ENCODE measurements at places on chromosomes 1 and 21.

DNA sequence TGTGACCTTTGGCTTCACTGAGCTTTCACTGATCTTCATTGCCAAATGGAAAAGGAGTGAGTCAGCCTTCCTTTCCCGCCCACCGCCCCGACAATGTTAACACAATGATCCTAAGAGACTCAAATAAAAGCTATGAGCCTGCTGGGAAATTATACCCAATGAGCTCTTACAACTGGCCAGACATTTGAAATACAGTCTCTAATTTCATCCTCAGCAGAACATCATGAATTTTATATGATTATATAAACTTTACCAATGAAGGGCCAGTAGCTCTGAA lies 252.5 kb downstream of the SIPA1L2 start:
- H3K36me3 ChIP-seq = no peaks in the 10 kb centered on the region
- no peak for DNase-seq
- no peak overlapping the region for H3K4me3 ChIP-seq
- H3K4me1 ChIP-seq = no peaks in the 10 kb centered on the region

GRCh38 chr1:108645564-108646184 lies 15.2 kb downstream of the HENMT1 start:
- peak overlapping the region; percentile 69 for H3K4me3 ChIP-seq
- DNase-seq = no peak
- H3K27ac ChIP-seq = peak overlapping the region; percentile 97
- no peaks in the 10 kb centered on the region for H3K27me3 ChIP-seq
- peaks cover 59% of the 10 kb centered on the region for H3K36me3 ChIP-seq

DNA sequence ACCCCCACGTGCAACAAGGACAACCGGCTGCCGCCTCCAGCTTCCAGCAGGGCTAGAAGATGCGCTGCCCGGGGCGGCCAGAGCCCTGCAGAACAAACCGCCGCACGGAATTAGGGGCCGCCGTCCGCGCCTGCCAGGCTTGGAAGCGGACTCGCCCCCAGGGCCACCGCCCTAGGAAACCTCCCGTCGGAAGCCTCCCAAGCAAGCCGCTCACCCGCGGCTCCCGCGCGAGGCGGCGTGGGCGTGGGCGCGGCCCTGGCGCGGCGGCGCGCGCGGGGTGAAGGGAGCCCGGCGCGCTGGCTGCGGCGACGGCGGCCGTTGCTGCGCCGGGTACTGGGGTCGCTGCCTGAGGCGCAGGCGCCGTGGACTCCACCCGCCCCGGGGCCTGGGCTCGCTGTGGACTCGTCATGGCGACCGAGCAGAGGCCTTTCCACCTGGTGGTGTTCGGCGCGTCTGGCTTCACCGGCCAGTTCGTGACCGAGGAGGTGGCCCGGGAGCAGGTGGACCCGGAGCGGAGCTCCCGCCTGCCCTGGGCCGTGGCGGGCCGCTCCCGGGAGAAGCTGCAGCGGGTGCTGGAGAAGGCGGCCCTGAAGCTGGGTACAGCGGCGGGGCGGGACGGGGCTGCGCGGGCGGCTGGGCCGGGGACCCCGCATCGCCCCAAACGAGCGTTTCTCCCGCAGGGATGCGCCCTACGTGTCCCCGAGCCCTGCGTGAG lies at the start of gene SCCPDH:
SCCPDH (plus strand) TSS at position 394 of the 715 bp plus-strand sequence; CDS start at position 408, 14 bp downstream.
- peak; percentile 63 for DNase-seq
- H3K27me3 ChIP-seq = no peaks in the 10 kb centered on the region
- peaks cover 32% of the 10 kb centered on the region for H3K36me3 ChIP-seq
- H3K4me1 ChIP-seq = peaks cover 9% of the 10 kb centered on the region

GRCh38 chr1:110063781-110064180 lies 6.7 kb downstream of the ALX3 start:
- H3K4me1 ChIP-seq = peaks cover 5% of the 10 kb centered on the region
- no peak overlapping the region for H3K4me3 ChIP-seq
- peaks cover 6% of the 10 kb centered on the region for H3K36me3 ChIP-seq
- H3K27ac ChIP-seq = no peak overlapping the region

GRCh38 chr1:118698911-118699310 lies 289.2 kb downstream of the TBX15 start:
- no peaks in the 10 kb centered on the region for H3K4me1 ChIP-seq
- no peak overlapping the region for H3K27ac ChIP-seq

DNA sequence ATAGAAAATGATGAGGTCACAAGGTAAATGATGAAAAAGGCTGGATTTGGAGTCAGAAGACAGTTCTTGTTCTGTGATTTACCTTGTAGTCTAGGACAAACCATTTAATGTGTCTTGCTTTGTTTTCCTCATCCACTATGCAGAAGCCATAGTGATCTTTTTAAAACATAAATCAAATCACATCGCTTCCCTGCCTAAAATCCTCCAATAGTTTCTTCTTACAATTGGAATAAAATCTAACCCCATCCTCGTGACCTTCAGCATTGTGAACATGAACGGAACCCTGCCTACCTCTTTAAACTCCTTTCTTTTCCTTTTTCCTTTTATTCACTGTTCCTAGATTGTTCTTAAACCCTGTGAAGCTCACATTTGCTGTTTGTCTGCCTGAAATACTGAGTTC lies 204.9 kb upstream of the SAMSN1 start:
- H3K4me1 ChIP-seq = peaks cover 13% of the 10 kb centered on the region
- H3K4me3 ChIP-seq = no peak overlapping the region
- peaks cover 5% of the 10 kb centered on the region for H3K36me3 ChIP-seq

GRCh38 chr21:45595574-45596295 lies 47.8 kb upstream of the PCBP3 start:
- H3K27ac ChIP-seq = no peak overlapping the region
- DNase-seq = no peak
- no peaks in the 10 kb centered on the region for H3K36me3 ChIP-seq
- no peak overlapping the region for H3K4me3 ChIP-seq

DNA sequence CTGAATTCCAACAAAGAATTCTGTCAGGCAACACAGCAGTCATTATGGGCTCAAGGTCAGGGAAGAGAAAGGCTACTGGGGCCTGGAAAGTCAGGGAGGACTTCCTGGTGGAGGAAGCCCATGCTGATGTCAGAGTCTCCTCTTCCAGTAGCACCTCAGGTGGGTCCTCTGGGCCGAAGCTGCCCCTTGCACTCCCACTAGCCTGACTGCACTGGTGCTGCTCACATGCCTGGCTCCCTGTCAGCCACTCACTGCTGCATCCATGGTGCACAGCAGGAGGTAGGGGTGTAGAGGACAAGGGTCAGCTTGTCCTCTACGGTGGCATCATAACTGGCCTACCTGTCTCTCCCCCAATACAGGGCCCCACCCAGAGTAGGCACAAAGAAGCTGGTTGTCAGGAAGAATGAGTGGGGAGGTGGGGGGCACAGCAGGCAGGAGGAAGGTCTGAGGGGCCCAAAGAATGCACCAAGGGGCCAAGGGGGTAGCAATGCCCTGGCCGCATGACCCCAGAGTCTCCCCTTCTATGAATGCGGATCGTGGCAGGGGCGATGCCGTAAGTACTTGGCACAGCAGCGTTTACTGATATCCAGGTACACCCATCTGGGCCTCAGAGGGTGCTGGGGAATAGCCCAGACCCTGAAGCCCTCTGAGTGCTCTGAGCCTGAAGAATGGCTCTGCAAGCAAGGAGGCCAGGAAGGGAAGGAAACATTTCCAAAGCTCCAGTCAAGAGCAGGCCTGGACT lies 80.3 kb downstream of the GLIS1 start:
- no peaks in the 10 kb centered on the region for H3K36me3 ChIP-seq
- no peak overlapping the region for H3K27ac ChIP-seq
- no peak for DNase-seq
- no peak overlapping the region for H3K4me3 ChIP-seq
- no peaks in the 10 kb centered on the region for H3K4me1 ChIP-seq
- peaks cover 6% of the 10 kb centered on the region for H3K27me3 ChIP-seq

- H3K36me3 ChIP-seq = peaks cover 12% of the 10 kb centered on the region
- no peak overlapping the region for H3K27ac ChIP-seq
- no peaks in the 10 kb centered on the region for H3K27me3 ChIP-seq
Measured at GRCh38 chr1:100010804-100011203, 41.0 kb downstream of the SLC35A3 start.

DNA sequence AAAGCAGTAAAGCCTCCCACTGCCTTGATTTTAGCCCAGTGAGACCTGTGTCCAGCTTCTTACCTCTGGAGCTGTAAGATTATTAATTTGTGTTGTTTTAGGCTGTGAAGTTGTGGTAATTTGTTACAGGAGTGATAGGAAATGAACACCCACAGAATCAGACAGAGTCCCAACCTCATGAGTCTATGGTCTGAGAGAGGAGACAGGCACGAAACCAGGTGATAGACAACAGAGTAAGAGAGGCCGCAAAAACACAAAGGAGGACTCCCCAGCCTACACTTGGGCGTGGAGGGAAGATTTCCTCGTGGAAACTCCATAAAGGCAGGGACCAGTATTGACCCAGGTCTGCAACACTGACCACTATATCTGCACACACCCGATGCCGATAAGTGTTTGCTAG lies 234.6 kb upstream of the JUN start:
- H3K4me1 ChIP-seq = peaks cover 59% of the 10 kb centered on the region
- H3K27me3 ChIP-seq = no peaks in the 10 kb centered on the region
- no peak for DNase-seq
- no peak overlapping the region for H3K4me3 ChIP-seq
- H3K36me3 ChIP-seq = peaks cover 8% of the 10 kb centered on the region

GRCh38 chr1:91885213-91885715 lies 687 bp downstream of the TGFBR3 start:
- peaks cover 46% of the 10 kb centered on the region for H3K4me1 ChIP-seq
- peak overlapping the region; percentile 98 for H3K4me3 ChIP-seq
- peak overlapping the region; percentile 84 for H3K27ac ChIP-seq
- peak; percentile 14 for DNase-seq

GRCh38 chr1:32881871-32882850 lies 4.1 kb upstream of the HPCA start:
- H3K27me3 ChIP-seq = peaks cover 33% of the 10 kb centered on the region
- H3K27ac ChIP-seq = no peak overlapping the region
- no peaks in the 10 kb centered on the region for H3K4me1 ChIP-seq
- no peak overlapping the region for H3K4me3 ChIP-seq
- no peaks in the 10 kb centered on the region for H3K36me3 ChIP-seq

- H3K4me3 ChIP-seq = peak within 1 kb of the TSS; percentile 79
- H3K27ac ChIP-seq = no peak within 1 kb of the TSS
- H3K4me1 ChIP-seq = peaks cover 6% of the 10 kb centered on the region
- peak; percentile 62 for DNase-seq
Measured at GRCh38 chr21:14215971-14216641, at the start of gene RBM11. TSS of gene RBM11 (plus strand) at chr21:14216157. CDS start at chr21:14216187, 30 bp downstream.

GRCh38 chr1:89936694-89937093 lies 58.2 kb upstream of the ZNF326 start:
- DNase-seq = no peak
- peaks cover 13% of the 10 kb centered on the region for H3K4me1 ChIP-seq
- peaks cover 51% of the 10 kb centered on the region for H3K36me3 ChIP-seq
- H3K27me3 ChIP-seq = no peaks in the 10 kb centered on the region

DNA sequence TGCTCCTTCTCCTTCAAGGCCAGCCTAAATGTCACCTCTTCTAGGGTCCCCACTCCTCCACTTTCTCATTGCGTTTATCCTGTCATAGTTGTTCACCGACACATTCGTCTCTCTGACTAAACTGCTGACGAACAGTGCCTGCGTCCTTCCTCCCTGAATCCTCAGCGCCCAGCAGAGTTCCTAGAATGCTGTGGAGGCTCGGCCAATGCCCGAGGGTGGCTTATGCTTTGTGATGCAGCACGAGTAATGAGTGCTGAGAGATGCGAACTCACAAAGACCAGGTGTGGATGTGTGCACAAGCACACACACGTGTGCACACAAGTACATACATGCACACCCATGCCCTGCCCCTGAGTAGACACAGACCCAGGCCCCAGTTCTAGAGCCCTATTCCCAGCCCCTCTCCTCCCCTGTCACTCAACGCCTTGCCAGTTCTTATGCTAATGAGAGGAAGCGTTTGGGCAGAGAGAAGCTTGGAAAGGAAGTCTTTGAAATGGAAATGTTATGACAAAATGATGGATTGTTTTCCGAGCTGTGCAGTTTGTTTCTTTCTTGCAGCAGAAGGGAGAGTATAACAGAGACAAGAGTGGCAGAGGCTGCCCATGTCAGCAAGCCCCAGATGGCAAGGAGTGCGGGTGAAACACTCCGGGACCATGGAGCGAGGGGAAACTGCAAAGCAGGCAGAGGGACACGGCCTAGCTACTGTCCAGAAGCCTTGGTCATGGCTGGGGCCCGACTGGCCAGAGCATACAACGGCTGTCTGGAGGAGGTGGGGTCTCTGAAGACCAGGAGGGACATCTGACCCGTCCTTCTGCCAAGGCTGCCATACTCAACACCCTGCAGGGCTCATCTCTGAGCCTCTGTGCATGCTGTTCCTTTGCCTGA lies 24.2 kb downstream of the KCNA10 start:
- H3K36me3 ChIP-seq = no peaks in the 10 kb centered on the region
- DNase-seq = no peak
- no peak overlapping the region for H3K27ac ChIP-seq
- H3K4me3 ChIP-seq = no peak overlapping the region

DNA sequence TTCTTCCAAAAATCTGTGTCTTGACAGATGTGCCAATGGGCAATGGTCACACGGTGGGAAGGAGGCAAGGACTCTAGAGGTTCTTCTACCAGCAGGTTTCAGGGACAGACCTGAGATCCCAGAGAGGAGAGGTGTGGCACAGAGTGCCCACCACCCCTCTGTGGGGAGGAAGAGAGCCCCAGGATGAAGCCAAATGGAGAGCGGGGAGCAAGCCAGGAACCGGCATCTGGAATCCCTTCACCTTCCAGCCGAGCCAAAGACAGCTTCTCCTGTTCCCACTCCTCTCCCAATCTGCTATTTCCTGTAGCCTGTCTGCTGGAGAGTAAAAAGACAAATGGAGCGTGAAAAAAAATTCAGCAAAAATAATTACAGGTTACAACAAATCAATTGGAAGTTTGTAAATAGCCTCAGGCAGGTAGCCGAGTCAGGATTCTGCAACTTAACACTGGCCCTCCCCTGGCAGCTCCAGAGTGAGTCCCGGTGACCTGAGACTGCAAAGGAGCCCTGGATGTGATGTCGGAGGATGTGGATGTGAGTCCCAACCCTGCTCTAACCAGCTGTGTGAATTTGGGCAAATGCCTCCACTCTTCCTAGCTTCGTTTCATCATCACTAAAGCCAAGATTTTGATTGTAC lies 45.4 kb upstream of the LRRN2 start:
- no peak for DNase-seq
- H3K36me3 ChIP-seq = no peaks in the 10 kb centered on the region
- no peak overlapping the region for H3K4me3 ChIP-seq
- peaks cover 3% of the 10 kb centered on the region for H3K4me1 ChIP-seq
- H3K27me3 ChIP-seq = peaks cover 31% of the 10 kb centered on the region

DNA sequence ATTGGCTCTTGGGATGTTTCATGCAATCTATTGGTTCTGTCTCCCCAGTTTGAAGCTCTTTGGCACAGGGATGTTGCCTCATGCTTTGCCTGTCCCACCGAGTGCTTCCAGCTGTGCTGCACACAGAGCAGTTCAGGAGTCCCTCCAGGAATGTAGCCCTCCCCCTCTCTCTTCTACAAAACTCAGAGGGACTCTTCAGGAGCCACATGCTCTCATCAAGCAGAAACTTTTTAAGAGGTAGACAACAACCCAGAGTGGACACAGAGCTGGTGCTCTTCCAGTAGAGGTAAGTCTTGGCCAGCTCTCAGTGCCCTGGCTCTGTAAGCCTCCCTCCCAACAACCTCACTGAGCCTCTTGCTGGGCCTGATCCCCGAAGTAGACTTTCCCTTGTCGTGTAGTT lies 11.6 kb upstream of the ZNF697 start:
- H3K27me3 ChIP-seq = no peaks in the 10 kb centered on the region
- H3K36me3 ChIP-seq = no peaks in the 10 kb centered on the region
- H3K27ac ChIP-seq = peak overlapping the region; percentile 2
- no peak overlapping the region for H3K4me3 ChIP-seq
- peaks cover 66% of the 10 kb centered on the region for H3K4me1 ChIP-seq

GRCh38 chr1:201535046-201535918 lies 3.6 kb upstream of the NAV1 start:
- no peak for DNase-seq
- peaks cover 5% of the 10 kb centered on the region for H3K36me3 ChIP-seq
- H3K27me3 ChIP-seq = peaks cover 34% of the 10 kb centered on the region
- H3K27ac ChIP-seq = no peak overlapping the region
- H3K4me1 ChIP-seq = peaks cover 10% of the 10 kb centered on the region
- H3K4me3 ChIP-seq = no peak overlapping the region

All from activated T-helper 2 cell treated with anti-CD3 and anti-CD28 coated beads, Interferon-gamma antibody, Interleukin-2, Interleukin-4, amounts not matched to agents 10 μg/mL and 5 μg/mL and 100 μg/mL, durations not matched to agents 14 hours and 24 hours and 36 hours (primary cell).